RPMI7951 (cell line): ENCODE measurements at places on chromosomes 2 and 18. TPM values are rescaled to one million over a fixed set of nuclear protein-coding genes. Genes with fewer than 3 reads are reported as not detected.

INHBB gene
- 0.24 TPM in 1 of 2 replicates, not detected in the other for total RNA-seq

EFEMP1 gene
- total RNA-seq: 3.7 and 5.7 TPM in 2 replicates

CYS1 gene
- total RNA-seq: 0.12 and 2.2 TPM in 2 replicates

UNC80 gene
- under 0.01 TPM in 1 of 2 replicates, not detected in the other for total RNA-seq

SELENOI gene
- 18.9 and 20.3 TPM in 2 replicates for total RNA-seq

C1QL2 gene
- total RNA-seq: not detected in 2 replicates

MOGAT1 gene
- total RNA-seq: 0.24 and 0.29 TPM in 2 replicates

SNED1 gene
- 63.7 and 65.5 TPM in 2 replicates for total RNA-seq

CREG2 gene
- total RNA-seq: 0.36 and 0.59 TPM in 2 replicates

LRRTM1 gene
- total RNA-seq: not detected in 2 replicates
